Activated naive CD8-positive, alpha-beta T cell treated with anti-CD3 and anti-CD28 coated beads for 36 hours (primary cell): ENCODE measurements at places on chromosomes 16 and 17.

DNA sequence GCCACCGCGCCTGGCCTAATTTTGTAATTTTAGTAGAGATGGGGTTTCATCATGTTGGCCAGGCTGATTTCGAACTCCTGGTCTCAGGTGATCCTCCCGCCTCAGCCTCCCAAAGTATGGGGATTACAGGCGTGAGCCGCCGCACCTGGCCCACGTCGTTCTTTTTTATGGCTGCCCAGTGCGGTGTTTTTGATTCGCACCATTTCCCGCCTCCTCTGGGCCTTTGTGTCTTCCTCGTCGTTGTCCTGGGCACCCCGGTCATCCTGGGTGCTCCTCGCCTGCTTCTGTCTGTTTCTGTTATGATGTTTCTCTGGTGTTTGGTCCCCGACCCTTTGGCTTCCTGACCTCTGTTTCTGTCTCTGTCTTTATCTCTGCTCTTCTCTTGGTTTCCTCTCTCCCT is 15.0 kb downstream of the CBX4 start:
- DNase-seq, result no peak

DNA sequence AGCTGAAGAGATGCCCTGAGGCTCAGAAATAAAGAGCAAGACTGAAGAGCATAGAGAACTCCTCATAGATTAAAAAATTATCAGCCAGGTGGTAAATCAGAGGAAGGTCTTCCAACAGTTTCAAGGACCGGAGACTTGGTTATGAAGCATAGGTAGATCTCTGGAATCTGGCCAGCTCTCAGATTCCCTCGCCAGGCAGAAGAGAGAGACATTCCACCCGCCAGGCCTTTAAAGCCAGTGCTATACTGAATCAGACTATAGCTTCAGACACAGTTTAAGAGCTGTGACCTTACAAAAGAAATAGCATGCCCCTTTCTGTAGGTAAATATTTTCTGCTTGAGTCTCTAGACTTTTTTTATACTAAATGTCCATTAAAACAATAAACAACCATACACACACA is 70.3 kb downstream of the NFATC3 start:
- DNase-seq, result no peak

GRCh38 chr17:68247445-68248198 is at the start of gene AMZ2:
Gene AMZ2, plus strand, starts transcription at chr17:68248043. Its CDS starts 2,145 bp downstream, at chr17:68250188.
- DNase-seq, result peak; percentile 98

DNA sequence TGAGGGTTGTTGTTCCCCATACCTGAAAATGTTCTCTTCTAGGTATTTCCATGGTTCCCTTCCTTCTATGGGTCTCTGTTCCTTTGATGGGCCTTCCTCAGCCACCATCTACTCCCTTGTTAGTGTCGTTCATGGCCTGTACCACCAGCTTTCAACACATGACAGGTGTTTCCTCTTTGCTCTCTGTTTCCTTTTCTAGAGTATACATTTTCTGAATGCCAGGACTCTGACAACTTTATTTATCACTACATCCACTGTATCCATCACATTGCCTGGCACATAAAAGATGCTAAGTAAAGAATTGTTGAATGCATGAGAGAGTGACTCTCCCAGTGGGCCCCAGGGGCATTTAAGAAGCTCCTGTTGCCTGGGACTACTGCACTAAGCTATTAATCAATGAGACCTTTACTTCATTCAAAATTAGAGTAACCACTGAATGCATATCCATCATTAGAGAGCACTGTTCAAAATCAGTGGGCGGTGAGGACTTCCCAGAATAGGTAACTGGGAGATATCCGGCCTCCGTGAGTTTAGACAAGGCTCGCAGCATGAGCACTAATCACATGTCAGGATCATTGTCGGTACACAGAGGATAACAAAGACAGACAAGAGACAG is 255.0 kb downstream of the CBLN1 start:
- DNase-seq, result no peak

- DNase-seq, result no peak
These were observed 55.3 kb downstream of the ULK2 start for GRCh38 chr17:19812407-19812806.

DNA sequence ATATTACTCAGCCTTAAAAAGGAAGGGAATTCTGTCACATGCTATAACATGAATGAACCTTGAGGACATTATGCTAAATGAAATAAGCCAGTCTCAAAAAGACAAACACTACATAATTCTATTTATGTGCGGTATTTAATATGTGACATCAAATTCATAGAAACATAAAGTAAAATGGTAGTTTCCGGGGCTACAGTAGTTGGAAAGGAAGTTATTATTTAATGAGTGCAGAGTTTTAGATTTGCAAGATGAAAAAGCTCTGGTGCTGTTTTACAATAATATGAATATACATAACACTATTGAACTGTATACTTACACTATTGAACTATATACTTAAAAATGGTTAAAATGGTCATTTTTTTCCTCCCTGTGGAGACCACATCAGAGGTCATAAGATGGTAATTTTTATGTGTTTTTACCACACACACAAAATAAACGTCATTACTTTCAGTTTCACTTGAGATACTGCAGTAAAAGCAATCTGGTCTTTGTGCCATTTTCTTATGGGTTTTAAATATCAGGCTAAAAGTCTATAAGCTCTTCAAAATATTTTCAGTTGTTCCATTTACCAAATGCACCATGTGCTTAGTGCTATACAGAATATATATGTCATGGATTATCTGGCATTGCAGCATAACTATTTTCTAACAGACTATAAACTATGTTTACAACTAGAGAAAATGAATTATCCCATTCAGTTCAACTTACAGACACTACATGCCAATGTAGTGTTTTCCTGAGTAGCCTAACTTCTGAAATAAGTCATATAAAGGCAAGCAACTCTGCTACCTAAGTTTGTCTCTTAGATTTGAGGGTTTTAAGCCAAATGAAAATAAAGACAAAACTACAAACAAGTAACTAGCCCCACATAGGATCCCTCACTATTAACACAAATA is 90.9 kb downstream of the SPAG9 start:
- no peak for DNase-seq

GRCh38 chr17:77512062-77512946 is 371.5 kb downstream of the SEC14L1 start:
- no peak for DNase-seq

DNA sequence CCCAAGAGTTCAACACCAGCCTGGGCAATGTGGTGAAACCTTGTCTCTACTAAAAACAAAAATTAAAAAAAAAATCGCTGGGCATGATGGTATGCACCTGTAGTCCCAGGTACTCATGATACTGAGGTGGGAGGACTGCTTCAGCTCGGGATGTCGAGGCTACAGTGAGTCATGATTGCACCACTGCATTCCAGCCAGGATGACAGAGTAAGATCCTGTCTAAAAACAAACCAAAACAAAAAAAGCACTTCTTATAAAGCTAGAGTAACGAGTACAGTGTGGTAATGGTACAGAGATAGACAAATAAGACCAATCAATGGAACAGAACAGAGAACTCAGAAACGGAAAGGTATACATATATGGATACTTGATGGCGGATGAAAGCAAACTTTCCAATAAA is 4.4 kb downstream of the NSMCE1 start:
- DNase-seq, result no peak

- DNase-seq, result no peak
These were observed 13.2 kb upstream of the NUP93 start for GRCh38 chr16:56716761-56717160.

DNA sequence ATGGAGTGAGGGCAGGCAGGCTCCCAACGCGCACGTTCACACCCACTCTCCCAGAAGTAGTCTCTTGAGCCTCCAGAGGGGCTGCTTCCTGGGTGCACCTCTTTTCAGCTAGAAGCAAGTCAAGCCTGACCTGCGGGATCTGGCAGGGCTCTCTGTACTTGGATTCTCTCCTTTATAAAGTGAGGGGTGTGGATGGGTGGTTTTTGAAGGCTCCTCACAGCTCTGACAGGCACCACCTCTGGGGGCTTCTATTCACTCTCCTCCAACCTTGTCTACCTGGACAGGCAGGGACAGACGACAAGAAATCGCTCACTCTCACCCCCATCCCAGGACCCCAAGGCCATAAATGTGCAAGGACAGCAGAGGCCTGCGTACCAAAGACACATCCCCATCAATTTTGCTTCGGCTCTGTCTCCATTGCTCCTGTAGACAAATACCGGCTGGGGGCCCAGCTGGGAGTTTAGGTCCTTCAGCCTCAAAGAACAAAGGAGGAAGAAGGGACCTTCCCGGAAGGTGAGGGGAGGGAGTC is 814 bp upstream of the DYNLL2 start:
- no peak for DNase-seq

GRCh38 chr17:81000631-81001357 is 9.2 kb downstream of the CHMP6 start:
- no peak for DNase-seq

GRCh38 chr16:19127674-19128131 is 13.9 kb downstream of the ITPRIPL2 start:
- DNase-seq, result no peak

DNA sequence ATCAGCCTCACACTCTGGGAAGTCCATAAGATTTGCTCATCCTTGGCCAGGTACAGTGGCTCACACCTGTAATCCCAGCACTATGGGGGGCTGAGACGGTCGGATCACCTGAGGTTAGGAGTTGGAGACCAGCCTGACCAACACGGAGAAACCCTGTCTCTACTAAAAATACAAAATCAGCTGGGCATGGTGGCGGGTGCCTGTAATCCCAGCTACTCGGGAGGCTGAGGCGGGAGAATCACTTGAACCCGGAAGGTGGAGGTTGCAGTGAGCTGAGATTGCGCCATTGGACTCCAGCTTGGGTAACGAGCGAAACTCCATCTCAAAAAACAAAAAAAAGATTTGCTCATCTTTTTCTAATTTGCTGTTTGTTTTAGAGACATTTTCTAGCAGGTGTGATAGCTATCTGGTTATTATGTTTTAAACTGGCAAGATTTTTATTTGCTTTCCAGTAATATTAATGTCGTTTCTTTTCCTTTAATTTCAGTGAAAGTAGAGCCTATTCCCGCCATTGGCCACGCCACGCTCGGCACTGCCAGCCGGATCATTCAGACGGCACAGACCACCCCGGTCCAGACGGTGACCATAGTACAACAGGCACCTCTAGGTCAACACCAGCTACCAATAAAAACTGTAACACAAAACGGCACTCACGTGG is 61.5 kb downstream of the WDR45B start:
- no peak for DNase-seq
